ENCODE measurements at places on chromosomes 5 and 9.

GRCh38 chr9:33453999-33454660 is 6.7 kb upstream of the AQP3 start:
- DNase-seq: no peak

GRCh38 chr5:22051881-22052280 is 801.3 kb downstream of the CDH12 start:
- no peak for DNase-seq

- no peak for DNase-seq
Observed at GRCh38 chr5:16050414-16050813, 129.2 kb downstream of the MARCHF11 start.

DNA sequence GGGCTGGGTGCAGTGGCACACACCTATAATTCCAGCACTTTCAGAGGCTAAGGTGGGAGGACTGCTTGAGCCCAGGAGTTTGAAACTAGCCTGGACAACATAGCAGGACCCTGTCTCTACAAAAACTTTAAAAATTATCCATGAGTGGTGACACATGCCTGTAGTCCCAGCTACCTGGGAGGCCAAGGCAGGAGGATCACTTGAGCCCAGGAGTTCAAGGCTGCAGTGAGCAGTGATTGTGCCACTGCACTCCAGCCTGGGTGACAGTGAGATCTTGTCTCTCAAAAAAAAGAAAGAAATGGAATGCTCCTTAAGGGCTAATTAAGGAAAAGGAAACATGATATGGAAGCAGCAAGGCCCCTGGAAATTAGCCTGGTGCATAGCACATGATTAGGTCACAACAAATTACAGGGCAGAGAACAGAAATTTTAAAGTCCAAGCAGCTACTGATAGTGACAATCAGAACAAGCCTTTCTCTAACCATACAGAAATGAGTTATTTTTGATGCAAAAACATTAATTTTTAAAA is 19.5 kb downstream of the ANKH start:
- no peak for DNase-seq

DNA sequence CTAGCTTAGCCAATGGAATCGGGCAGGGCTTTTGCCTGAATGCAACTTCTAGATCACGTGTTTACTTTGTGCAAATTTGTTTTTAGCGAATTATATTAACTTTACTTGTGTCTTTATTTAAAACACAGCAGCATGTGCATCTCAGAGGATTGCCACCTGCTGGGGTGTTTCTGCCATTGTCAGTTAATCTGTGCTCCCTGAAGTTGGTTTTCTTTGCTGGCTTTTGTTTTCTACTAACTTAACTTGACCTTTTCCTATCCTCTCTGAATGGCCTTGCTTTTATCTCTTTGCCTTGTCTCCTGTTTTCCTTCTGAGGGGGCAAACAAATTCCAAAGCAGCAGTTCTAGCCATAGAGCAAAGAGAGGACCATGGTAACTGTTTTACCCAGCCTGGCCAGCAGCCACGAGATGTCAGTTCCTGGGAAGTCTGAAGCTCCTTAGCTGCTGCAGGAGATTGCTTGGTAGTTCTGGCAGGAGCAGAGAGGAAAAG is 67.6 kb downstream of the ARHGEF28 start:
- DNase-seq: no peak

GRCh38 chr9:105021917-105022316 is 94.0 kb upstream of the ABCA1 start:
- DNase-seq: no peak

DNA sequence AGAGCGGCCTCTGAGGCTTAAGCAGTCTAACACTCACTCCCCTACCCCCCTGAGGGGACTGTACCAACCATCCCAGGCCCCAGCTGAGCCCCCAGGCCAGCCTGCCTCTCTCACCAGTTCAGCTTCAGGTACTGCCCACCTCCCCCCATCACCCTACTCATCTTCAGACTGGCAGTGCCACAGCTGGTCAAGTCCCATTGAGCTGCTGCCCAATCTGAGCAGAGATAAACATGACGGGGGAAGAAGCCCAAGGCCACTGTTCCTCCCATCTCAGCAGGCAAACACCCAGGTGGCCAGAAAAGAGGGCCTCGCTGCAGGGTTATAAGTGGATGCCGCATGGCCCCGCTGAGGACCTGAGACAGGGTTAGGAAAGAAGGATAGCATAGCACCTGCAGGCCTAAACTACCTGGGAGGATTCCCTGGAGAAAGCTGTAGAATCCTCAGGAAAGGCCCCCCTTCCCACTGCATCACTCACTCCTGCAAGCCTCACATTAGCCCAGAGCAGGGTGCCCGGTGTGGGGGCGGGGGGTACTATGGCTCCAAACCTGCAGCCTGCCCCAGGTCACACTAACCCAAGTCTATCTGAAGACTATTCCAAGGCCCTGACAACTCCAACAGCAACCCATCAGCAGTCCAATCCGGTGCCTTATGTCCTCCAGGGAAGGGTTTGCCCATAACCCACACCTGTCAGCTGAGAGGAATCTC is 3.6 kb downstream of the B4GALT1 start:
- DNase-seq: no peak

DNA sequence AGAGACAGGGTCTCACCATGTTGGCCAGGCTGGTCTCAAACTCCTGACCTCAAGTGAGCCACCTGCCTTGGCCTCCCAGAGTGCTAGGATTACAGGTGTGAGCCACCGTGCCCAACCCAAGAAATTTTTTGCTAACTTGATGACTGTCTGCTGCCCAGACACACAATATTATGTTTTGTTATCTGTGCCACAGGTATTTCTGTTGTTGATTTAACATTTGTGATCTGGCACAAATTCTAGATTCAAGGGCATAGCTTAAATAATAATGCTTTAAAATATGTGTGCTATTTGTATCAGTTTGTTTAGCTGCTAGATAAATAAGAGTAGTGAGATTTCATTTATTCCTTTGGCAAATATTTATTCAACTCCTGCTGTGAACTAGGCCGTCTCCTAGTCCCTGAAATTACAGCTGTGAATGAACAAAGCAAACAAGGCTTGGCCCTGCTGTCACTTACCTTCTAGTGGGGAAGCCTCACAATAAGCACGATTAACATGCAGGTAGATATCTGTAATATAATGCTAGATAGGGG is 35.3 kb downstream of the GAPVD1 start:
- DNase-seq: no peak

- DNase-seq: no peak
Observed at GRCh38 chr9:127170652-127171051, 48.2 kb upstream of the ANGPTL2 start.

DNA sequence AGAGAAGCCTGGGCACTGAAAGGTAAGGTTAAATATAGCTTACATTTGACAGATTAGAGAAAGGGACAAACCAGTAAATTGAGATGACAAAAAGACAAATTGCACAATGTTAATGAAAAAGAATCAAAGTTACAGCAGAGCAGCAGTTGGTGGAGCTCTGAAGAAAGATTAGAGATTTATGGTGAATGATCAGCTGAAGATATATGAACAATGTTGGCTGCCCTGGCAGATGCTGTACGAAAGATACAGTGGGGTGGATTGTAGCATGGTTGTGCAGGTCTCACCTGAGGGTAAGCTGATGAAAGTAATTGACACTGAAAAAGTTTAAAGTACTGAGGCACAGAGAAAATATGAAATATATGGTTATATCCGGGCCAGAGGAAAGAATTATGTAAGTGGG is 492.1 kb downstream of the ARHGEF28 start:
- no peak for DNase-seq

DNA sequence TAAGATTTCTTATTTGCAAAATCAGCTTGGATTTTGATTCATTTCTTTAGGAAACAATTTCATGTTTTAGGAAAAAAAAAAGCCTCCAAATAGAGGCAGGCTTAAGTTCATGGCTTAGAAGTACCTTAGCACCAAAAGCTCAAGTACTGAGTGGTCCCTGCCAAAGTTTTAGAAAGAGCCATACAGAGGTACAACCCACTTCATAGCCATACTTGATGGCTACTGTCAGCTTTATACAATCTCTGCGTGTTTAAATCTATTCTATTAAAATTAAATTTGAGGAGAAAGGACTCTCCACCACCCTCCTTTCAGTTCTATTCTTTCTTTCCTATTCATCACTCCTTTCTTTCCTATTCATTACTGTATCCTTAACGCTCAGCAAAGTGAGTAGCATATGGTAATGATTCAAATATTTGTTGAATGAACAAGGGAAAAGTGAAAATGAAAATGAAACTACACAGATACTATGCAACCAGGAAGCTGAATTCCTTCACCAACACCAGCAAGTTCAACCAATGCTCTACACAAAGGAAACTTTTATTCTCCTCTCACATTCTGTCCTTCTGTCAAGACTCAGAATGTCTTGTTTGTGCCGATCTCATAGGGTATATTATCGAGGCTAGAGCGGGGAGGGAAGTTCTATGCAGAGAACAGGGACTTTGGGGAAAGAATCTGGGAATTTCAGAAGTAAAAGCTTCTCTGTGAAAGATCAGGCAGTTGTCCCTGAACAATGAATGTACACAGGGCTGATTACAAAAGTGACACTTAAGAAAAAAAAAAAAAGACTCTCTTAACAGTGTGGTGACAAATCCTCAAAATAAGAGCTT is 138.6 kb upstream of the SPEF2 start:
- no peak for DNase-seq

DNA sequence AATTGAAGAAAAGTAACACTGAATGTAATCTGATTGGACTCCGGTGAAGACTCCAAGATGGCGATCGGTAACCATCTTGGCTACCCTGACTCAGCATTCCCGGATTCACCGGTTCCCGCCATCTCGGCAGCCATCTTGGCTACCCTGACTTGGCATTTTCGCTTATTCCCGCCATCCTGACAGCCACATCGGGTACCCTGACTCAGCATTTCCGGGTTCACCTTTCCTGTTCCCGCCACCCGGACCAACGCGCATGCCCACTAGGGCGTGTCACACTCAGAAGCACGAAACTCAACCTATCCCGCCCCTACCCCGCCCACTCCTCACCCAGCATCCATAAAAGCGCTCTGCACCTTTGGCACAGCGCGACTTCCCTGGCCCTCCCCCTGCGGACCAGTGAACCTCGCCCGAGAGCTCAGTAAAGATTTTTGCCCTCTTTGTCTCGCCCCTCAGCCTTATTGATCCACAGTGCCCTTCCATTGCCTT is 17.2 kb downstream of the SPTLC1 start:
- no peak for DNase-seq

DNA sequence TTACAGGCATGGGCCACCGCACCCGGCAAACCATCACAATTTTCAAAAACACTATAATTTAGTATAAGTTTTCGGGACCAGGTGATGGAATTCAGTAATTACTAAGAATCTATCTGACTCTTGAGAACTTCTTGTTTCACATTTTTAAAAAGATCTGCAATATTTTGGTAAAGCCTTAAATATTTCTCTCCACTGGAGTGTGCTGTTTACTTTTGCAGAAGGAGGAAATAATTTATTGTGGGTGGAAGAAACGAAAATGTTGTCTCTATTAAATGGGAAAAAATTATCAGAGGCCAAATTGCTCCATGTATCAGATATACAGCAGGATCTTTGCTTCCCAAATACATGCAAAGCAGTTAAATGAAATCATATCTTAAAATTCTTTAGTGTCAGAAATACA is 566.8 kb upstream of the CYLC2 start:
- DNase-seq: no peak

DNA sequence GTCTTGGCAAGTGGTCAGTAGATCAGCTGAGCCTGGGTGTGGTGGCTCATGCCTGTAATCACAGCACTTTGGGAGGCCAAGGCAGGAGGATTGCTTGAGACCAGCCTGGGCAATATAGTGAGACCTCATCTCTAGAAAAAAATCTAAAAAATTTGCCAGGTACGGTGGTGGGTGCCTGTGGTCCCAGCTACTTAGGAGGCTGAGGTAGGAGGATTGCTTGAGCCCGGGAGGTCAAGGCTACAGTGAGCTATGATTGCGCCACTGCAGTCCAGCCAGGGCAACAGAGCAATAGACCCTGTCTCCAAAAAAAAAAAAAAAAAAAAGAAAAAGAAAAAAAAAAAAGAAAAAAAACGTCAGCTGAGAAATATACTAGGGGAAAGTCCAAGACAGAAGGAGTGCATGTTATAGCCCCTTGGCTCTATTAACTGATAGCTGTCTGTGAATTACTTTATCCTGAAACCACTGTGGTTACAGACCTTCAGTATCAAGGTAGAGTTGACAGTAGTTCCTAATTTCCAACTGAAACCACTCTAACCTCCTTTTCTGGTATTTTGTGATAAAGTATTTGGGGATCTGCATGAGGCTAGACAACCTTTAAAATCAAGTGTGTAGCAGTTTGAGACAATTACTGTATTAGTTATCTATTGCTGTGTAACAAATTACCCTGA is 2.3 kb upstream of the INIP start:
- DNase-seq: no peak

DNA sequence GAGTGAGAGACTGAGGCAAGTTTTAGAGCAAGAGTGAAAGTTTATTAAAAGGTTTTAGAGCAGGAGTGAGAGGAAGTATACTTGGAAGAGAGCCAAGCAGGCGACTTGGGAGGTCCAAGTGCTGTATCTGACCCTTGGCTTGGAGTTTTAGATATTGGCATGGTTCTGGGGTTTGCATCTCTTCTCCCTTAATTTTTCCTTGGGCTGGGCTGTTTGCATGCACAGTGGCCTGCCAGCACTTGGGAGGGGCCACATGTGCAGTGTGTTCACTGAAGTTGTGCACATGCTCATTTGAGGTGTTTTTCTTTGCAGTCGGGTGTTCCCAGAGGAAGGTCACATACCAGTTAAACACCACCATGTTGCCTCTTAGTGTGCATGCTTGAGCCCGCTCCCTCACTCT is 464.1 kb downstream of the DMRT2 start:
- no peak for DNase-seq

GRCh38 chr5:154824070-154824469 is 26.3 kb downstream of the FAXDC2 start:
- no peak for DNase-seq

GRCh38 chr9:3993773-3994172 is 306.1 kb downstream of the GLIS3 start:
- DNase-seq: no peak

DNA sequence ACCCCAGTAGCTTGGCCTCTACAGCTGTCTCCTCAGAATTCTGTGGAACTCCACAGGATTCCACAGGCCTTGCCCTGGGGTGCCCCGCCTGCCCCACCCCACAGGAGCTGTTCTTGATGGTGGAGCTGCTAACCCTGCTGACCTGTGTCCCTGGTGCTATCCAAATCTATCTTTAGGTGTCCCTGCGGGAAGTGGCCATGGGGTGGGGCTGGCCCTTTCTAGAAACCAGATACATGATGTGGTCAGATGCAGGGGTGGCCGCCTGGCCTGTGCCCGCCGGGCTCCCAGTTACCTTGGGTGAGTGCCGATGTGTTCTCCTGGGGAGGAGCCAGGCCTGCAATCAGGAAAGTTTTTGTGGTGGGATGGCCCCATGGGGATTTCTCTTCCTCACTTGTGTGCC is 34.2 kb downstream of the WNK2 start:
- DNase-seq: no peak

All from 8988T (cell line).